ENCODE measurements at places on chromosomes 5 and 9.

DNA sequence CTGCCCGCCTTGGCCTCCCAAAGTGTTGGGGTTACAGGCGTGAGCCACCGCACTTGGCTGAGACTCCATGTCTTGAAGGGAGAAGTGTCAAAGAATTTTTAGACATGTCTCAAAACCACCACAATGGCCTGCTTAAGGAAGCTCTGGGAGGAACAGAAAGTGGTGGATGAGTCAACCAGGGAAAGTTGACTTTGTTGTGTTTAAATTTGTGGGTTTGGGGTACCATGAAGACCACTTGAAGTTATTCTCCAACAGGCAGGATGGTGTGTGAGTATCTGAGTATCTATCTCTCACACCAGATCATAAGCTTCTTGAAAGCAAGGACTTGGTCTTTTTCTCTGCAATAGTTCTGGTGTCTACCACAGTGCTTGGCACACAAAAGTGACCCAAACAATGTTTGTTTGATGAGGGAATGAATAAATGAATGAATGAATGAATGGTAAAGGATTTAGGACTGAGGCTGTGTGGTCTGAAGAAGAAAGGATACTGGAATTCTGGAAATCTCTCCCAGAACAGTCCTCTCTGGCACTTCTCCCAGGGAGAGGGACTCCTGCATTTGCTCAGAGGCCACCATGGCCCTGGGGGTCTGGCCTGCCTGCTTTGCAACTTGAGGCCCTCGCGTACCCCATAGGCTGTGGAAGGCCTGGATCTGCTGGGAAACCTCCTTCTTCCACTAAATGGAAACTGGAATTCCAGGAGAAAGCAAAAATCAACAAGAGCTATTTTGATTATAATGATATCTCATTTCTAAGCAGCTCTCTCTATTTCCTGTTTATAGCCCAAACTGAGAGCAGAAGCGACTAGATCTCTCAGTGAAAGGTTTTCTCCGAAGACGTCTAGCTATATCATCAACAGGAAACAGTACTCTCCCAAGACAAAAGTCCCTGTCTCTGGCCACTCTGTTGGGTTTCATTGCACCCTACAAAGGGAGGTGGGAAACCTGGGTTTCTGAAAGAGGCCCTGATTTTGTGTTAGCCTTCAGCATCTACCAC lies 187.9 kb downstream of the PALM2AKAP2 start:
- DNase-seq, result no peak

- DNase-seq, result no peak
Observed at GRCh38 chr5:20105915-20106314, 117.9 kb upstream of the CDH18 start.

GRCh38 chr9:116237456-116237855 lies 83.9 kb downstream of the PAPPA start:
- DNase-seq, result no peak

DNA sequence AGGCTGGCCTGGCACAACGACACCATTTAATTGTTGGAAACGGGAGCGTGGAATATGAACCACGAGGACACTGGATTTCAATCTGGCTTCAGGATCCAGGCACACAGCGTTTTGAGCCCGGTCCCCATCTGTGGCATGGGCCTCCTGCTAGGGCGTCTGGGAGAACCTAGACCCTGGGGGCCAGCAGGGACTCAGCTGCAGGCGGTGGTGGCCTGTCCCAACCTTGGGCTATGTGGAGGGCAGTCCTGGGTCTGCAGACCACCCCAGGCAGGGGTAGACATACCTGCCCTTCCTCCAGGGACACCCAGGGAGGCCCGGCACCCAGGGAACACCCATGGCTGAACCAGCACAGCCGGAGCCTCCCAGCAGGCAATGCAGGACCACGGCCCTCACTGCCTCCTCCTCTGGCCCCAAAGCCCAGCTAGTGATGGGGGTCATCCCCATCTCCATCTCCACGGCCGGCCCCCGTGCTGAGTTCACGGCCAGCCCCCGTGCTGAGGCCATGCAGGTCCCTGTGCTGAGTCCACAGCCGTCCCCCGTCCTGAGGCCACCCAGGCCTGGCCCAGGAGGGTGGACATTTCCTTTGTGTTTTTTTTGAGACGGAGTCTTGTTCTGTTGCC lies 18.5 kb upstream of the UBAC1 start:
- DNase-seq, result no peak

DNA sequence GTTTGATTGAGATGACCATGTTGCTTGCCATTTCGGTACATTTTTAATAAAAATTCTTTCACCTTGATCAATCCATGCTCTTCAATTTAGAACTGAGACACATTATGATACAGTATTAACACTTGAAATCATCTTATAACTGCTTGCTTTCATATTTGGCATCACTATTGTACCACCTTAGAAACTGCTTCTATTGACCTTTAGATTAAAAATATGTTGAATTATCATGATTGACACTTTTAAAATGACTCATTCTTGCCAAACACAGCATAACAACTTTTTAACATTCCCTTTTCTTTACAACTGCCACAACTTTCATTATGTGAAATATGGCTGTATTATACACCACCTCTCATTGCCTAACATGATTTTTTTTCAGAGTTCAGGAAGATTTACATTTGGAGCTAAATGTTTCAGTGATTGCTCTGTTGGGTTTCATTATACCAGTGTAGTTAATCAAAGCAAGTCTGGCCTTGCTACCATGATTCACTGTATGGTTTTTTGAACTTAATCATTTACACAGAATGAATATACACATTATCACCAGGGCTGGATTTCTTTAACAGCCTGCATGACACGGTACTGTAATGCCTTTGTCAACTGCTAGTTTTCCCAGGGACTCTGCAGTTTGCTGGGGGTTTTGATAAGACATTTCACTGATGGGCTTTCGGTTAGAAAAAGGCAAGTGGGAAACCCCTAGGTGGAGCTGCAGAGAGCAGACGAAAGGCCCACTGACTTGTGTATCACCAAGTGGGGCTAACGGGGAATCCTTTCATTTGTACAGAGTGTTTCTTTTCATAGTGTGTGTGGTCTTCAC lies 93.6 kb upstream of the TLE4 start:
- no peak for DNase-seq

- DNase-seq, result no peak
Observed at GRCh38 chr9:132879457-132880323, 992 bp downstream of the SPACA9 start.

GRCh38 chr5:62718324-62718723 lies 139.7 kb downstream of the LRRC70 start:
- no peak for DNase-seq

DNA sequence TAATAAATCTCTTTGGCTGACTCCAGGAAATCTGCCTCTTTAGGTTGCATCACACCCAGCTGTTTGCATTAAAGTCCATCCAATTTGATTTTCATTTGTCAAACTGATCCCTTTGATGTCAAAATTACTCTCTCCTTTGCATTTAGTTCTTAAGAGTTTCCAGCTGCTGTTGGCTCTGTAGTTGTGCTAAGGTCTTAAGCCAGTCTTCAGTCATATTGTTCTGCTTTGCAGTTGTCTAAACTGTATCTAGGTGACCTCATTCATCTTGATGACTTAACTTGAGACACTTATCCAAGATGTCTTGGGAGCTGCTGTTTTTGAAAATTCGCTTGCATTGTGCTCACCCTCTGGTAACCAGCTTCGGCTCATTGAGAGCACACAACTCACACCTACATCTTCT lies 386.9 kb upstream of the TLE4 start:
- DNase-seq, result no peak

- no peak for DNase-seq
Observed at GRCh38 chr9:132516911-132517310, 65.5 kb upstream of the BARHL1 start.

DNA sequence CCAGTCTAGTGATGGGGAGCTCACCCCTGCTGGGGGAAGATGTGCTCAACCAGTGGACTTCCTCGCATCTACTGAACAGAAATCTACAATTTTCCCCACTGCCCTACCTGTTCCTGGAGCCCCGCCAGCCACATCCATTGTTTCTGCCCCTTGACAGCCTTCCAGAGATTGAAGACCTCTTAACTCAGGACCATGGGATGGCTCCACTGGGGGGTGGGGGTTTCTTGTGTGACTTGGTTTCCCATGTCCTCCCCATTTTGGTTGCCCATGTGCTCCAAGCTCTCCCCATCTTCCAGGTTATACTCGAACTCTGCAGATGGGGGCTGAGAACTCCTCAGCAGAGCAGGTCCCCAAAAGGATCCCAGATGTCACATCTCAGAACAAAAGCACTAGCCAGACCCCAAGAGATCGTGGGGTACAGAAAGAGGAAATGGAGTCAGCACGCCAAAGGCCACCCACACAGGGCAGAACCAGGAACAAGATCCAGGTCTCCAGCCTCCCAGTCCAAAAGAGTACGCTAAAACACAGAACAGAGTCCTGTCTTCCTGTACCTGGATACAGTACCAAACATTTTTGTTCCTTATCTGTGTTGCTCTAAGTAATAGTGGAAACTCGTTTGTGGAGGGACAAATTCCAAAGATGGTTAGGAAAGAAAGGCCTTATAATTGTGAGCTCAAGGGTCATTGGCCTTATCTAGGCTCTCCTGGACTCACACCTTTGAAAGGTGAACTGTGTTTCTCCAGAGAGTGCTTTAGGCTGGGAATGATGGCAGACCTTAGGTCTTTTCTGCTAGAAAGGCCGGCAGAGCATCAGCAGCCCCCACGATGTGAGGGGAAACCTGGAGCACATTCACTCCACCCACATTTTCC lies 15.8 kb downstream of the CORO2A start:
- DNase-seq, result no peak

GRCh38 chr5:31759925-31760324 lies 121.0 kb downstream of the PDZD2 start:
- no peak for DNase-seq

DNA sequence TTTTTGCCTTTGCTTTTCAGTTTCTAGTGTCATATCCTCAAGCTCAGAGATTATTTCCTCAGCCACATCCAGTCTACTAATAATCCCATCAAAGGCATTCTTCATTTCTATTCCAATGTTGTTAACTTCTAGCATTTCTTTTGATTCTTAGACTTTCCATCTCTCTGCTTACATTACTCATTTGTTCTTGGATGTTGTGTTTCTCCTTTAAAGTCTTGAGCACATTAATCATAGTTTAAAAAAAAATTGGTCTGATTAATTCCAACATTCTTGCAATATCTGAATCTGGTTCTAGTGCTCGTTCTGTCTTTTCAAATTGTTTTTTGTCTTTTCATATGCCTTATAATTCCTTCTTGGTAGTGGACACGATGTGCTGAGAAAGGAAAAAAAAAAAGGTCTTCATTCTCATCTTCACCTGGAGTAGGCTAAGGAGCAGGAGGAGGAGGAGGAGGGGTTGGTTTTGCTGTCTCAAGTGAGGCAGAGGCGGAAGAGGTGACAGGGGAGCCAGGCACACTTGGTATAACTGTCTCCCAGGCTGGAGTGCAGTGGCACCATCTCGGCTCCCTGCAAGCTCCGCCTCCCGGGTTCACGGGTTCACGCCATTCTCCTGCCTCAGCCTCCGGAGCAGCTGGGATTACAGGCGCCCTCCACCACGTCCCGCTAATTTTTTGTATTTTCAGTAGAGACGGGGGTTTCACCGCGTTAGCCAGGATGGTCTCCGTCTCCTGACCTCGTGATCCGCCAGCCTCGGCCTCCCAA lies 16.3 kb downstream of the PRXL2C start:
- DNase-seq, result no peak

- DNase-seq, result no peak
Observed at GRCh38 chr5:31075981-31076380, 117.5 kb upstream of the CDH6 start.

GRCh38 chr5:173323106-173323798 lies 5.0 kb downstream of the STC2 start:
- no peak for DNase-seq

- no peak for DNase-seq
Observed at GRCh38 chr5:135930029-135930948, 24.5 kb downstream of the LECT2 start.

- no peak for DNase-seq
Observed at GRCh38 chr5:126884269-126884819, 107.4 kb downstream of the LMNB1 start.

DNA sequence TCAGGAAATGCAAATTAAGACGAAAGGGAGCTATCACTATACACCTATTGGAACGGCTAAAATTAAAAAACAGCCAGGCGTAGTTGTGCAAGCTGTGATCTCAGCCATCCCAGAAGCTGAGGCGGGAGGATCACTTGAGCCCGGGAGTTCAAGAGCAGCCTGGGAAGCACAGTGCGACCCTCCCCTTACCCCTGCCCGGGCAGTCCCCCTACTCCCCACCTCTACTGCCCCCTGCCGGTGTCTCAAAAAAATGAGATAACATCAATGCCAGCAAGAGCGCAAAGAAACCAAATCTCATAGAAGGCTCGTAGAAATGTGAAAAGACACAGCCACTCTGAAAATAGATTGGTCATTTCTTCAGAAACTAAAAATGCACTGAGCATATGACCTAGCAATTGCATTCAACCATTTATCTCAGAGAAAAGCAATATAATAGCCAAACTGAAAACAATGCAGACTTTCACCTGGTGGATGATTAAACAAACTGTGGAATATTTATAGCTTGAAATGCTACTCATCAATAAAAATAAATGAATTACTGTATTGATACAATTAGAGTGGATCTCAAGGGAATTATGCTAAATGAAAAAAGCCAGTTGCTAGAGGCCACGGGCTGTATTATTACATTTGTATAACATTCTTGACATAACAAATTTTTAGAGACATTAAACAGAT lies 20.6 kb downstream of the OR2V2 start:
- DNase-seq, result no peak

- no peak for DNase-seq
Observed at GRCh38 chr9:137295849-137296669, 6.0 kb downstream of the NRARP start.

DNA sequence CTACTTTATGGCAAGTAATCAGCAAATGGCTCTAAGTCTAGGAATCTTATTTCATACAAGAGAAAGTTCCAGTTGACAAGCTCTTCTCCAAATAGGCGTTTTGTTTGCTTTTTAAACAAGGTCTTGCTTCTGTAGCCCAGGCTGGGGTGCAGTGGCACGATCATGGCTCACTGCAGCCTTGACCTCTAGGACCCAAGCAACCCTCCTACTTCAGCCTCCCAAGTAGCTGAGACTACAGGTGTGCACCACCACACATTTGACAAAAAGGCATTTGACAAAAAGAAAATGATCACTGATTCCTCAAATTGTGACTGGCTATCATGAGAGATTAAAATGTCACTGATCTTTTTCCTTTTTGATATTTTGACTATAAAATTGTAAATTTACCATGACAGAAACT lies 31.8 kb downstream of the NR6A1 start:
- no peak for DNase-seq

DNA sequence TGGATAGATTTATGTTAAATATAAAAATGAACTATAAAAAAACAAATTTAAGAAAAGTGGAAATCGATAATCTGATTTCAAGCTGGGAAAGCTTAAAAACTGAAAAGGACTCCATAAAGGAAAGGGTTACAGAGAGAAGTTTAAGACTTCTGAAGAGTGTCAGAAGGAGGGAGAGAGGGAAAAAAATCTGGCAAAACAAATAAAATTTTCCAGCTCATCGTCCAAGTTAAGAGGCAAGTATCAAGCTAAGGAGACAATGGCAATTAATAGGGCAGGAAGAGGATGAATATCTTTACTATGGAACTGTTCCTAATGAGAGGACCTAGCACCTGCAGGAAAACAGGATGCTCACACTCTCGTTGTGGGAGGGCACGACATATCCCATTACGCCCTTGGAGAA lies 20.5 kb upstream of the HEXB start:
- DNase-seq, result no peak

- DNase-seq, result no peak
Observed at GRCh38 chr5:58149746-58150145, 310.1 kb downstream of the PLK2 start.
